ENCODE measurements at places on chromosomes 5 and 9. TPM values are rescaled to one million over a fixed set of nuclear protein-coding genes. Genes with fewer than 3 reads are reported as not detected.

The CTXN3 gene
- not detected for total RNA-seq

The EDIL3 gene
- 4.7 TPM for total RNA-seq

- DNase-seq: peak; percentile 25
These were observed 1.3 kb downstream of the RAI14 start for GRCh38 chr5:34657274-34657921.

- DNase-seq: peak; percentile 80
These were observed 276.3 kb downstream of the EPB41L4A start for GRCh38 chr5:112142769-112143270.

DNA sequence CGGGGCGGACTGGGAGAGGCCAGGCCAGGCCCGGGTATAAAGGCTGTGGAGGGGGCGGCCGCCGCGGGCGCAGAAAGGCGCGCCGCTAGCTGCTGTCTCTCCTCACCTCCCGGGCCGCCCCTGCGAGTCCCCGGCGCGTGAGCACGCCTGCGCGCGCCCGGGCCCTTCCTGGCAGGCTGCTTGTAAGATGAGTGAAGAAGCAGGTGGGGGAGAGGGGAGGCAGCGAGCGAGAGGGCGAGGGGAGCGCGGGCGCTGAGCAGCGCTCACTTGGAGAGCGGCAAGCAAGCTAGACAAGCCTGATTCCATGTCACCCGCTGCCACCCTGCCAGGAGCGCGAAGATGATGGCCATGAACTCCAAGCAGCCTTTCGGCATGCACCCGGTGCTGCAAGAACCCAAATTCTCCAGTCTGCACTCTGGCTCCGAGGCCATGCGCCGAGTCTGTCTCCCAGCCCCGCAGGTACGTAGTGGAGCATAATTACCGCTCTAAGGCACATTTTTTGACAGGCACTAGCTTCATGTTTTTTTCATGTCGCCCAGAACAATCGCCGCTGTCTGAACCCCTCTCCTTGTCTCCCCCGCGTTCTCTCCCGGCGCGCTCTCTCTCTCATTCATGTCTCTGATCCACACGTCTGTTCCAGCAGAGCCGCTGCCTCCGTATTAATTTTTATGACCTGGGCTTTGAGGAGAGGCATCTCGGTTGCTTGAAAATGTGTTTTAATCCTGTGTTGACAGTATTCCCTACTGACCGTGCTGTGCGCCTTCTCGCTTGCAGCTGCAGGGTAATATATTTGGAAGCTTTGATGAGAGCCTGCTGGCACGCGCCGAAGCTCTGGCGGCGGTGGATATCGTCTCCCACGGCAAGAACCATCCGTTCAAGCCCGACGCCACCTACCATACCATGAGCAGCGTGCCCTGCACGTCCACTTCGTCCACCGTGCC is at the start of gene POU4F3:
POU4F3 (plus strand) TSS at position 66 of the 941 bp plus-strand sequence; CDS start at position 340, 274 bp downstream.
- DNase-seq: no peak

GRCh38 chr5:167250996-167251395 is 1040.4 kb upstream of the WWC1 start:
- no peak for DNase-seq

The FLT4 gene
- total RNA-seq: 0.10 TPM

DNA sequence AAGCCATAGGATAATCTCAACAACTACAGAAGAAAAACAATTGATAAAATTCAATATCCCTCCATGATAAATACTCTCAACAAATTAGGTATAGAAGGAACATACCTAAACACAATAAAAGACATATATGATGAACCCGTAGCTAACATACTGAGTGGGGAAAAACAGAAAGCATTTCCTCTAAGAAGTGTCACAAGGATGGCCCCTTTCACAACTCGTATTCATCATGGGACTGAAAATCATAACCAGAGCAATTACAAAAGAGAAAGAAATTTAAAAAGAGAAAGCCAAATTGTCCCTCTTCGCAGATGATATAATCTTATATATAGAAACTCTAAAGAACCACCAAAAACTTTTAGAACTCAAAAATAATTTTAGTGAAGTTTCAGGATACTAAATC is 146.3 kb upstream of the RGMB start:
- no peak for DNase-seq

The TNFSF8 gene
- not detected for total RNA-seq

DNA sequence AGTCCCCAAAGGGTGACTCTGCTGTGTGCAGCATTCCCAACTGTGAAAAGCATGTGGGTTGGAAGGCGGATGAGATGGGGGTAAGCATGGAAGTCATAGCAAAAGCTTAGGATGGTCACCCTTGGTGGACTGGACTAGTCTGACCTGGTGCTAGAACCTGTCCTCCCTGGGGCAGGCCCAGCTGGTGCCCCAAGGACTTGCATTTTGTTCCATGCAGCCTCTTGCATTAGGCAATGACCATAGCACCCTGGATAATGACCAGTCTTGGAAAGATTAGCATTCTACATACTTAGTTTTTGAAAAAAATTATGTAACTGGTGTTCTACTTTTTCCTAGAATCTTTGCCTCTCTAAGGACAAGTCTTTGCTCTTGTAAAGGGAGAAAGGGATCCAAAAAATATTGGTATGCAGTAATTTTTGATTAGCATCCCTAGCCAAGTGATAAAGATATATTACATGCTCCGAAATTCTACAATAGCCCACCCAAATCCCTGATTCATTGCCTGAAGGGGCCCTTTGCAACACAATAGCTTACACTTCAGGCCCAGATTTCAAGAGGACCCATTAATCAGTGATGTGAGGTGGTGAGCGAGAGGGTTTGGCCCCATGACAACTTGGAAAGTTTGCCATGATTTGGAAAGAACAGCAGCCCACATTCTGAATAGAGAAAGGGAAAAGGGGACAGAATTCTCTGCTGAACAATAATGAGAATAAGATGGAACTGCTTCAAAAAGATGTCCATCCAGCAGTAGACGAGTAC is 93.3 kb upstream of the CD180 start:
- peak; percentile 32 for DNase-seq

Measured in MG63 (cell line).